Lung (tissue), 17 donors: ENCODE measurements at places on chromosomes 13 and 19. TPM values are rescaled to one million over a fixed set of nuclear protein-coding genes. Genes with fewer than 3 reads are reported as not detected.

- no peak overlapping the region for H3K27ac ChIP-seq
- no peak overlapping the region for H3K4me3 ChIP-seq
- H3K4me1 ChIP-seq = no peaks in the 10 kb centered on the region
- H3K27me3 ChIP-seq = no peaks in the 10 kb centered on the region
- DNase-seq = no peak
These were observed 137.3 kb downstream of the ZIC5 start for GRCh38 chr13:99834246-99834645.

GRCh38 chr13:79360095-79360494 is 46.0 kb downstream of the RBM26 start:
- DNase-seq = no peak
- no peaks in the 10 kb centered on the region for H3K4me1 ChIP-seq
- peaks cover 5% of the 10 kb centered on the region for H3K36me3 ChIP-seq
- no peaks in the 10 kb centered on the region for H3K27me3 ChIP-seq

- no peaks in the 10 kb centered on the region for H3K36me3 ChIP-seq
- no peak for DNase-seq
- no peak overlapping the region for H3K4me3 ChIP-seq
- H3K27ac ChIP-seq = no peak overlapping the region
These were observed 4.2 kb downstream of the FNDC3A start for GRCh38 chr13:48979892-48980291.

Gene GZMM
- polyA plus RNA-seq = 2.4 TPM

Gene MBD3L3
- polyA plus RNA-seq = not detected

GRCh38 chr13:97548138-97548537 is 114.2 kb downstream of the RAP2A start:
- H3K27ac ChIP-seq = no peak overlapping the region
- H3K4me1 ChIP-seq = no peaks in the 10 kb centered on the region
- H3K4me3 ChIP-seq = no peak overlapping the region
- no peaks in the 10 kb centered on the region for H3K27me3 ChIP-seq

Gene MAP2K7
- polyA plus RNA-seq = 18.1 TPM

Gene DLL3
- polyA plus RNA-seq = 0.07 TPM

- H3K4me3 ChIP-seq = no peak overlapping the region
- DNase-seq = no peak
- no peak overlapping the region for H3K27ac ChIP-seq
- H3K4me1 ChIP-seq = peaks cover 13% of the 10 kb centered on the region
- no peaks in the 10 kb centered on the region for H3K27me3 ChIP-seq
- H3K36me3 ChIP-seq = no peaks in the 10 kb centered on the region
These were observed 9.7 kb upstream of the LENG8 start for GRCh38 chr19:54439174-54439851.

DNA sequence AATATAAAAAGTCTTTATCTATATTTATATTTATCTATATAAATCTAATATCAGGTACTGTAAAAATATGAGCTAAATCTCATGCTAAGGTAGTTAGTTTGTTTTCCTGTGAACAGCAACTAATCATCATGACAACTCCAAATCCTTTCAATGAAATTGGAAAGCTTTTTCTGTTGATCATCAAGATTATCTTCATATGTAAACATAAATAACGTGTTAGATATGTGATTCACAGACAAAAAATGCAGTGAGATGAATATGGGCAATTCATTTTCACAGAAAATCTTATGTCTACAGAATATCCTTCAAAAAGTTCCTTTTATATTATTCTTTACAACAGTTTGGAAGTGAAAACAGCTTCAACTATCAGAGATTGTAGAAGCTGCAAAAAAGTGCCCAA is 41.7 kb upstream of the EEF1AKMT1 start:
- no peak overlapping the region for H3K4me3 ChIP-seq
- peak overlapping the region; percentile 90 for H3K27ac ChIP-seq
- peaks cover 1% of the 10 kb centered on the region for H3K36me3 ChIP-seq
- no peak for DNase-seq

GRCh38 chr13:53612200-53612599 is 583.6 kb downstream of the OLFM4 start:
- no peaks in the 10 kb centered on the region for H3K4me1 ChIP-seq
- no peak overlapping the region for H3K27ac ChIP-seq
- H3K27me3 ChIP-seq = no peaks in the 10 kb centered on the region
- H3K36me3 ChIP-seq = no peaks in the 10 kb centered on the region
- H3K4me3 ChIP-seq = no peak overlapping the region

DNA sequence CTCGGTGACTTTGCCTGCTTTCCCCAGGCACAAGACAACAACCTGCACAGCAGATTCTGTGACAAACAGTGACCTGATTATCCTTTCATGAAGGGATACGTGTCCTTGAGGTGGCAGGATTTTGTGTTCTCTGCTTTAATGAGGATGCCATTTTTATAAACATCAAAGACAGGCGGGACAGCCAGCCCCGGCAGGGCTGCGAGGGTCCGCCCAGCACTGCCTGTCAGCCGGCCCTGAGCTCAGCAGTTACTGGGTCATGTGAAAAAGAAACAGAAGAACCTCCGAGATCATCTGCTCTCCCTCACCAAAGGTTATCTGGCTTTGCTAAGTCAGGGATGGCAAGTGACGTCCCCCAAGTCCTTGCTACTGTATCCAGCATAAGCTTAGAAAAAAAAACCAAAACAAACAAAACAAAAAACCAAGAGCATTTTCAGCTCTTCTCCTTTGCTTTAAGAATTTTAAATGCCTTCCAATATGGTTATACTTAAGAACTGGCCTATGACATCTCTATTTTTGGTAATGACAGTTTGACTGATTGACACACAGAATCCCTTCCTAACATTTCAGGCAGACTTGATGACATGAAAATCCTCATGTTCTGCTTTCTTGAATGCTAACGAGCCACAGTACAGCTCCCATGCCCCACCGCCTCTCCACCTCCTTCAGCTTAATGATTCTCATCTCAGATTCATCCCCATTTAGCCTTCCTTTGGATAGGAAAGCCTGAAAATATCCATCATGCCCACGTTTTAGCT is 666.6 kb upstream of the ARGLU1 start:
- no peaks in the 10 kb centered on the region for H3K4me1 ChIP-seq
- DNase-seq = no peak
- H3K27ac ChIP-seq = no peak overlapping the region
- H3K36me3 ChIP-seq = no peaks in the 10 kb centered on the region
- no peak overlapping the region for H3K4me3 ChIP-seq
- H3K27me3 ChIP-seq = no peaks in the 10 kb centered on the region
